ENCODE measurements at places on chromosomes 1 and 21.

GRCh38 chr1:16984717-16985116 is 4.3 kb upstream of the MFAP2 start:
- peak; percentile 94 for DNase-seq

- no peak for DNase-seq
These were observed 2.5 kb downstream of the LBR start for GRCh38 chr1:225425201-225425786.

DNA sequence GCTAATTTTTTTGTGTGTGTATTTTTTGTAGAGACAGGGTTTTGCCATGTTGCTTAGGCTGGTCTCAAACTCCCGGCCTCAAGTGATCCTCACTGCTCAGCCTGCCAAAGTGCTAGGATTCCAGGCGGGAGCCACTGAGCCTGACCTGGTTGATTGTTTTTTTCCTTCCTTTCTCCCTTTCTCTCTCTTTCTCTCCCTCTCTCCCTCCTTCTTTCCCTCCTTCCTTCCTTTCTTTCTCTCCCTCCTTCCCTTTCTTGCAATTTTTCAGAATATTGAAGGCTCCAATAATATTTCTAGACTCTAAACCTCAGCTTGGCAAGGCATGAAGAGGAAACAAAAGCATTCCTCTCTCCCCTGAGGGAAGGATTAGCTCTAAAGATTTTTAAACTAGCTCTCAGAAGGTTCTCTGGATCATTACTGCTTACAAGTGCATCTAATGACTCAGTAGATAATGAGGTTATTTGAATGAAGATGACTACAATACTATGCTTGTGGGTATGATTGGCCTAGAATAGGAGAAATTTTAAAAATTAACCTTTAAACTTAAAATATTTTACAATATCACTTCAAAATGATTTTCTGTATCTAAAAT is 68.5 kb upstream of the GADD45A start:
- DNase-seq = no peak

DNA sequence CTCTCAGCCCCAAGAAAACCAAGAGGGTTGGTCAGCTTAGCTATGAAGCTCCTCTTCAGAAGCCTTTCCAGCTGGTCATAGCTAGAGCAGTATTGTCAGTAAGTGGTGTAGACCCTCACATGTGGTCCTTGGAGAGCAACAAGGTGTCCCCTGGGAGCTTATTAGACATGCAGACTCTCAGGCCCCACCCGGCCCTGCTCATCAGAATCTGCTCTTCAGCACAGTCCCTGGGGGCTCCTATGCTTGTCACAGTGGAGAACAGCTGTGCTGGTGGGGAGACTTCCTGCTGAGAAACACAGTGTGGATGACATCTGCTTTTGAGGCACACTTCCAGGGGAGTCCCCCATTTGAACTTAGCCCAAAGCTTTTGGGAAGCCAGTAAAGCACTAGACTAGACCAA is 21.9 kb upstream of the NEK2 start:
- DNase-seq = no peak

DNA sequence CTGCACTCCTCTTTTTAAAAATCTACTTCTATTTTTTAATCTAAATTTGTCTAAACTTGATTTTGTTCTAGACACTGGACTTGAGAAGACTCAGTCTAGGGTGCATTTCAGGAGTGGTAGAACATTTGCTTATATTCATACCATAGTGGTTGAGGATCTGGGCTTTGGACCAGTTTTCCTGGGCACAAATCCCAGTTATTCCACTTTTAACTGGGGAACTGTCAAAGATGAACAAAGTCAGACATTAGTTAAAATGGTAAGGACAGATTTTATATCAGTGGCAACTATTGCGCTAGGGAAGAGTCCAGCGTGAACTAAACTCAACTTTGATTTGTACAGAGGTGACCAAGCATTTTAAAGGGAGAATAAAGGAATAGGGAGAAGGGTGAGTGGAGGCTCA is 102.4 kb downstream of the FMN2 start:
- peak; percentile 52 for DNase-seq
